ENCODE measurements at places on chromosomes 3 and 15. TPM values are rescaled to one million over a fixed set of nuclear protein-coding genes. Genes with fewer than 3 reads are reported as not detected.
A peak's percentile ranks its signal among the peaks of the same experiment; 100 is the strongest.

The EHD4 gene
- 11.7 TPM for total RNA-seq

GRCh38 chr3:129121792-129122411 is at the start of gene RAB43:
RAB43 (minus strand) TSS chr3:129121804; CDS start chr3:129121489, 315 bp downstream.
- DNase-seq = peak; percentile 89

GRCh38 chr3:158733656-158734055 is 1.4 kb upstream of the RARRES1 start:
- no peak for DNase-seq

The SRGAP3 gene
- 11.0 TPM for total RNA-seq

- DNase-seq = no peak
Observed at GRCh38 chr3:52930748-52931147, 33.4 kb upstream of the STIMATE start.

DNA sequence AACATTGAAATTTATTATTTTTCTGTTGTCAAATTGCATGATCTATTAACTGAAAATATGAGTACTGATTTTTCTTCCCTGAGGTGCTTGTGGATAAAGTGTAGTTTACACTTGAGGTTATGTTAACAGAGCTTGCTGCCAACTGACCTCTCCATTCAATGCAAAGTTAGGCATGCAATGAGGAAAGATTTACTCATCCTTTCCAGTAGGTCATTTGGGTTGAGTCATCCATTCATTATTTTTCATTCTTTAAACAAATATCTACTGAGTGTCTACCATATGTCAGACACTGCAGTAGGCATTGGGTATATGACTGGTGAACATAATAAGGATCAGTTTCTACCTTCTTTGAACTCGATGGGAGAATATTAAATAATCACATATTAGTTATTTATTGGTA is 604.1 kb downstream of the EDEM1 start:
- no peak for DNase-seq

- no peak for DNase-seq
Observed at GRCh38 chr3:1439395-1439794, 346.6 kb downstream of the CNTN6 start.

GRCh38 chr3:14397531-14397930 is 4.9 kb upstream of the SLC6A6 start:
- no peak for DNase-seq

DNA sequence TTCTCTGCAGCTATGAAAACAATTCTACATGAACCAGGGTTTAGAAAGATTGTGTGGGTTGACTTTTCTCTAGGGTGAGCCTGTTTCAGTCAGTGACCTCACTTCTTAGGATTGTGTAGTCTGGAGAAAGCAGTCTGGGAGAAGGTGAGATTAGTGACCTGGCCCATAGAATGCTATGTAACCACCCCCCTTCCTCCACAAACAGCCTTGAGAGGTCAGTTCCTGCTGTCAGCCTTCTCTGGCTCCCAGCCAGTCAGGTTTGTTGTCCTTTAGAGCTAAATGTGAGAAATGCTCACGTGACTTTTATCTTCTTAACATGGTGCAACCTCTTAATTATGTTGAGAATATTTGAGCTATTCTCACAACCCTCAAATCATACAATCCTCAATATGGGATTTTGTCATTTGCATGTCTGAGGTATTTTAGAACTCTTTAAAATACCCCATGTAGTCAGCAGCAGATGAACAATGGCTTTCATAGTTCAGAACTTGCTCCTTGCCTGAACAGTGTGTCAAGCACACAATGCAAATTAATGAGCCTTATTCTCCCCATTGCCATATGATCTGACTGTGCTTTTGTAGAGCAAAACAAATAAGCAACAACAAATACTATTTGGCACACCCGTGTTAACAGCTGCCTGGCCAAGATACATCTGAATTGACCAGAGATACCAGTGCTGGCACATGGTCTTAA is 311.6 kb downstream of the CNTN6 start:
- peak; percentile 40 for DNase-seq

- DNase-seq = no peak
Observed at GRCh38 chr15:38860253-38860652, 295.6 kb upstream of the RASGRP1 start.

DNA sequence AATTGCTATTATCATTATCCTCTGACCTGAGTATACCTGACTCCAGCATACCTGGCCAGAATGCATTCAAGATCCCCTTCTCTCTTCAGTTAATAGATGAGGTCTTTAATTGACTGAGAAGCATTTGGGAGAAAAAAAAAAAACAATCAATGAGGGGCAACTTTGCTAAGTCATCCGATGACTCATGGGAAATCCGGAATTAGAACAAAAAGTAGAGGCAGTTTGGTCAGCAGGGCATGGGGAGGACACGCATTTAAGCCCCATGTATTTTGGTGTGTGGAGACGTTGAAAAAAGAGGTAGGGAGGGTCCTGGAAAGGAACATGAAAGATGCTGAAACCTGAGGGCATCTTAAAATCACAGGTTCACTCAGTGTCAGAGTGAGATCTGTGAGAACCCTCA is 256.2 kb downstream of the RORA start:
- DNase-seq = no peak

The AMOTL2 gene
- total RNA-seq = 9.3 TPM

GRCh38 chr3:88248658-88249057 is 98.9 kb downstream of the C3orf38 start:
- no peak for DNase-seq

The SCN11A gene
- total RNA-seq = 0.41 TPM

- no peak for DNase-seq
Observed at GRCh38 chr3:142902356-142902755, 13.5 kb upstream of the PCOLCE2 start.

- no peak for DNase-seq
Observed at GRCh38 chr3:184178521-184179138, 4.0 kb downstream of the AP2M1 start.

DNA sequence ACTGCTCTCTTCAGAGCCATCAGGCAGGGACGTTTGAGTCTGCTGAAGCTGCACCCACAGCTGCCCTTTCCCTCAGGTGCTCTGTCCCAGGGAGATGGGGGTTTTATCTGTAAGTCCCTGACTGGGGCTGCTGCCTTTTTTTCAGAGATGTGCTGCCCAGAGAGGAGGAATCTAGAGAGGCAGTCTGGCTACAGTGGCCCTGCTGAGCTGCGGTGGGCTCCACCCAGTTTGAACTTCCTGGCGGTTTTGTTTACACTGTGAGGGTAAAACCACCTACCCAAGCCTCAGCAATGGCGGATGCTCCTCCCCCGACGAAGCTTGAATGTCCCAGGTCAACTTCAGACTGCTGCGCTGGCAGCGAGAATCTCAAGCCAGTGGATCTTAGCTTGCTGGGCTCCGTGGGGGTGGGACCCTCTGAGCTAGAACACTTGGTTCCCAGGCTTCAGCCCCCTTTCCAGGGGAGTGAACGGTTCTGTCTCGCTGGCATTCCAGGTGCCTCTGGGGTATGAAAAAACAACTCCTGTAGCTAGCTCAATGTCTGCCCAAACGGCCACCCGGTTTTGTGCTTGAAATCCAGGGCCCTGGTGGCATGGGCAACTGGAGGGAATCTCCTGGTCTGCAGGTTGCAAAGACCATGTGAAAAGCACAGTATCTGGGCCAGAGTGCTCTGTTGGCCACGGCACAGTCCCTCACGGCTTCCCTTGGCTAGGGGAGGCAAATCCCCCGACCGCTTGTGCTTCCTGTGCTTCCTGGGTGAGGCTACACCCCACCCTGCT is 21.1 kb upstream of the ST6GAL1 start:
- DNase-seq = no peak

GRCh38 chr3:4754180-4755086 is 224.8 kb upstream of the BHLHE40 start:
- no peak for DNase-seq
